ENCODE measurements at places on chromosomes 1 and 21.

GRCh38 chr1:42482635-42483153 lies 19.6 kb downstream of the CCDC30 start:
- no peak for DNase-seq

DNA sequence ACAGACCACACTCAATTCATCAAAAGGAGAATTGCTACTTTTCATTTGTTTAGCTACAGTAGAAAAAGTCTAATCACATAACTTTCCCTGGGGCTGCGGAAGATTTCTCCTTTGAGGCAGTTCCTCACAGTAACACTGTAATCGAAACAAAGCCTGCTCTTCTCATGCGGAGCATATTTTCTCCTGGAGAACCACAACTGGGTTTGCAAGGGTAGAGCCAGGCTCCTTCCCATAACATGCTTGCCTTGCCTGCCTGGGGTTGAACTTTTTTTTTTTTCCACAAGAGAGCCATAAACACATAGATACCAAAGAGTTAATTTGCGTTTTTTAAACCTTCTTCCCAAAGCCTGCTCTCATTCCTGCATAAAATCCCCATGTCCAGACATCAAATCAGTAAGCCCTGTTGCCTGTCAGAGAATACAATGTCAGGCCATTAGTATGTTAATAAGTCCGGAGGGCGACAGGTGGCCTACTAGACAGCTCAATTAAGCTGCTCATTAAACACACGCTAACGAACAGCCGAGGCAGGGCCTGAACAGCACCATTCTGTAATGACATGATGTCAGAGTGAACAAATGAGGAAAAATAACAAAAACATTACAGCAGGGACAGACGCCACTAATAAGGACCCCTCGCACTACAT lies 107.1 kb upstream of the OLIG2 start:
- no peak for DNase-seq

DNA sequence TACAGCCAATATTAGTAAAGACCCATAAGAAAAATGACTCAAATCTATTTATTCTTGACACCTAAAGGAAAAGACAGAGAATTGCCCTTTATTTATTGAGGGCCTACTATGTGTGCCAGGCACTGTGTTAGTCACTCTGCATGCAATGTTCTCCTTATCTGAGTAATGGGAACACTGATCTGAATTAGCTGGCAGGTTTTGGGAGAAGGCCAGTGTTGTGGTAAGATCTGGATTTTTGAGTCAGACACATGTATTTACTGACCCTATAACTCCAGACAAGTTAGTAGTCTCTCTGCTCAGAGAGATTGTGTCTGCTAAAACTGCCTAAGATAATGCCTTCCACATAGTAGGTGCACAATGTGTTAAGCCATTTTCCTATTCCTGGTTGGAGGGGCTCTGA lies 17.3 kb downstream of the LCE4A start:
- DNase-seq, result no peak

DNA sequence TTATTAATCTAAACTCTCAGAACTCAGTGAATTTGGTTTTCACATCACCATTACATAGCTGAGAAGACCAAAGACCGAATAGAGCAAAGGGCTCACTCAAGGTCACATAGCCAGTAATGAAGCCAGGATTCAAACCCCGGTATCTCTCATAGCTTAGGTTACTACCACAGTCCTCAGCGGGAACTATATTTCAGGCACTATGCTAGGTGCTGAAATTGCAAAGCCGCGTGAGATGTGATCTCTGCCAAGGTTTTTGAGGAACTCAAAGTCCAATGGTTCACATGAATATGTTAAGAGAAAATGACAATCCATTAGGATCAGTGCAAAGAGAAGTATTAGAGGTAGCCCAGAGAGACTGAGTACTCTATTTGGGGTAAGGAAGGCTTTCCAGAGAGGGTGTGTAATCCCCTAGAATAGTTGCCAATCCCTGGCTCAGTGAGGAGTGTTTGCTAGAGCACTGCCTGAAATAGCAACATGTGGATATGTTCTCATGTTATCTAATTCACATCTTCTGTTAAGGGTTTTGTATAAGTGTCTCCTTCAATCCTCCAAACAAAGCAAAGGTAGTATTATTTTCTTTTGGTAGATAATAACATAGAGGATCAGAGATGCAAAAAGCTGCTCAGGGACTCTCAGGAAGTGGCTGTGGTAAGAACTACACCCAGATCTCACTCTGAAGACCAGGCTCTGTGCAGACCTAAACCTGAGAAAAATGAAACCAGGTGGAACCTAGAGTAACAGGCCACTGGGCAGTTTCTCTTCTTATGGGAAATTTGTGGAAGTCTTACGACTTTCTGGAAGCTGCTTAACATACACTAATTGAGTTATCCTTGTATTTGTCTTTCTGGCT lies 93.1 kb upstream of the C8B start:
- no peak for DNase-seq

Data from hippocampal formation (tissue), 2 donors.